ENCODE measurements at places on chromosomes 12 and 14.

- DNase-seq, result peak; percentile 55
- H3K27ac ChIP-seq, result peak overlapping the region; percentile 48
- H3K27me3 ChIP-seq, result peaks cover 50% of the 10 kb centered on the region
- H3K36me3 ChIP-seq, result no peaks in the 10 kb centered on the region
- peaks cover 21% of the 10 kb centered on the region for H3K4me1 ChIP-seq
- peak overlapping the region; percentile 5 for H3K4me3 ChIP-seq
Observed at GRCh38 chr12:116455540-116456329, 103.4 kb upstream of the MAP1LC3B2 start.

DNA sequence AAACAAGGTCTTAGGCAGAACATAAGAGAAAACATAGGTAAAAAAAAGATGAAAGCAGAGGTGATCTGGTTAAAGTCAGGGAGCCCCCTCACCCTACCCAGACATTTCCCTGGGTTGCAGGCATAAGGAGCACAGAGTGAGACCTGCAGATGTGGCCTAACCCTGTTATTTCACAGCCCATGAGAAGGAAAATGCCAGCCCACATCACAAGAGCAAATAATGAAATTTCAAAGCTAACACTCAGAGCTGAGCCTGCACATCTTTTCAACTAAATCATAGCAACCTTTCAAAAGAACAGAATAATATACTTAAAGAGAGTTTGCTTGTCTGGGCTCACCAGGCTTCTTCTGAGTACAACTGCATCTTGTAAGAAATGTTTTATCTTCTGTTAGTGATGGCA is 295.4 kb downstream of the RPAP3 start:
- no peaks in the 10 kb centered on the region for H3K4me1 ChIP-seq
- no peaks in the 10 kb centered on the region for H3K36me3 ChIP-seq
- DNase-seq, result no peak
- H3K27ac ChIP-seq, result no peak overlapping the region
- H3K4me3 ChIP-seq, result no peak overlapping the region

DNA sequence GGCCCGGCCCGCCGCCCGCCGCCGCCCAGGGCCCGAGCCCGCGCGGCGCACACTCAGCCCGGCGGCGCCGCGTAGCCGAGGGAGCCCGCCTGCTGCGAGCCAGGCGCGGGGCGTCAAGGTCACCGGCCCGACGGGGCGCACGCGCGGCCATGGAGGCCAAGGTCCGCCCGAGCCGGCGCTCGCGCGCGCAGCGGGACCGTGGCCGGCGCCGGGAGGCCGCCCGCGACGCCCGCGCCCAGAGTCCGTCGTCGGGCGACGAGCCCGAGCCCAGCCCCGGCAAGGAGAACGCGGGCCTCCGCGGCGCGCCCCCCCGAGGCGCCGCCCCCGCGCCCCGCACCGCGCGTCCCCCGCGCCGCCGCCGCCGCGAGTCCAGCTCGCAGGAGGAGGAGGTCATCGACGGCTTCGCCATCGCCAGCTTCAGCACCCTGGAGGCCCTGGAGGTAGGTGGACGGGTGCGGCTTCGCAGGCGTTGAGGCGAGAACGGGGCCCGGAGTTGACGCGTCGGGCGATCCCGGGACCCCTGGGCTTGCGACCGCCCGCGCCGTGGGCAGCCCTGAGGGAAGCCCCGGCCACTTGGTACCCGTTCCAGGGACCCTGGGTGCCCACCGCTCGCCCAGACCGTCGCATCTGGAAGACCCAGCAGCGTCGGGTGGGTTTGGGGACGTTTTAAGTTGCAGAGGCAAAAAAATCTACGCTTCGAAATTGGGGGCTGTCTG is 629 bp downstream of the FBRSL1 start:
- peak overlapping the region; percentile 68 for H3K27ac ChIP-seq
- peak overlapping the region; percentile 76 for H3K4me3 ChIP-seq
- peaks cover 58% of the 10 kb centered on the region for H3K4me1 ChIP-seq
- H3K27me3 ChIP-seq, result peaks cover 39% of the 10 kb centered on the region

- H3K27ac ChIP-seq, result no peak overlapping the region
- no peak overlapping the region for H3K4me3 ChIP-seq
- H3K27me3 ChIP-seq, result no peaks in the 10 kb centered on the region
- no peaks in the 10 kb centered on the region for H3K4me1 ChIP-seq
Observed at GRCh38 chr12:126601184-126602170, 1536.2 kb downstream of the AACS start.

DNA sequence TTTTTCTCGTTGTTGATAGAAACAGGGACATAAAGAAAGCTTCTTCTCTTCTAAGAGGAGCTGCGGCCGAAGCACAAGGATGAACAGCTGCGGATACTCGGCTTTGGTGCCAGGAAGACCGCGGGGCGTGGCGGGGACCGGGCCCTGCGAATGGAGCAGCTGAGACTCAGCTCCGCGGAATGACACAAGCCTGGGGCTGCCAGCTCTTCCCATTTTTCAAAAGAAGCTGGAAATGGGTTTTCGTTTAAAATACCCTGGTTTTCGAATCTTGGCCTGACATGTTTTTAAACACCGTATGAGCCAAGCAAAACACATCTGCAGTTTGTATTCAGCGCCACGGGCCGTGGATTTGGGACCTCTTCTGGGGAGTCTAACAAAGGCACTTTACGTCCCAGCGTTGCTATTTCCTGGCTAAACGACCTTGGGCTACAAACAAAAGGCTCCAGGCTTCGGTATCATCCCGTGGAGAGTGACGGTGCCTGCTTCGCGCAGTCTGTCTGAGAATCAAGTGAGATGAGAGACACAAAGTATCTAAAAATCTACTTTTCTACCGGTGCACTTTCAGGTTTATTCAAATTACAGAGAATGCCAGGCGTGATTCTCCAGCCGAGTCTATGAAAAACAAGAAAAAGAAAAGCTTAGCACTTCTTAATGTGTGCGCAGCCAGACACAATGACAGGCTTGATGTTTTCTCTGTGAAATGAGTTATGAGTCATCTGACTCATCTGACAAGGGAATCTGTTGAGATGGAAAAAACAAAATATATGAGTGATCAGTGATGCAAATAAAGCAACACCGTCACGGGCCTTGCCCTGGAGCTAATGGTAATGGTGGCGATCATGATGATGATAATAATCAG is 114.0 kb upstream of the TMEM132D start:
- no peak overlapping the region for H3K27ac ChIP-seq

DNA sequence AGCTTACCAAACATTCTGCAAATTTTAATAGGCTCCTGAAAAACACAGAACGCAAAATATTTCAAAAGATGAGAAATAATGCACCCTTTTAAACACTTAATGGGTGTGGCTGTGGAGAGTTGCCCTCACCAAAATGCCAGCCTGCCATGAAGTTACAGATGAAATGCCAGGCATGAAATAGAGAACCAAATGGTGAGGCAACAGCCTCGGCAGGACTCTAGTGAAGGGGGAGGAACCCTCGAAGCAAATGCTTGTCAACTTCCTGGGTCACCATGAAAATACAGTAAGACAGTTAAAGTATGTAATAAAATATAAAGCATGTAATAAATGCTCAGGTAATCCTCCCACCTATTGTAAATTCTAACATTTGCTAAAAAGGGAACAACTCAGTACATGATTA is 24.1 kb downstream of the DUSP16 start:
- no peak for DNase-seq
- no peak overlapping the region for H3K4me3 ChIP-seq
- no peaks in the 10 kb centered on the region for H3K27me3 ChIP-seq
- H3K27ac ChIP-seq, result no peak overlapping the region
- H3K4me1 ChIP-seq, result peaks cover 17% of the 10 kb centered on the region

DNA sequence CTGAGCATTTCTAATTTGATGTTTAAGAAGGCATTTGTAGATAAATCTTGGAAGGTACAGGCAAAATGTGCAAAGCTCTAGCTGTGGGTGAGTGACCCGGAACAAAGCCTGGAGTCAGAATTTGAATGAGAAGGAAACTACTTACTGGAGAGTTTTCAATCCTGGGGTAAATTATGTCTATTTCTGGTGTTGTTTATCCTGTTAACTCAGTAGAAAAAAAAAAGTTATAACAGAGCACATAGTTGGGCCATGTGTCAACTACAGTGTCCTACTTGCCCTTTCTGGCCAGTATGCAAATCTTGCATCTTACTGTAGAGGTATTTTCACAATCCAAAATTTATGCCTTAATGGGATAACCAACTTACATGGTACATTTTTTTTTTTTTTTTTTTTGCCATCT is 182.3 kb downstream of the SYNE2 start:
- H3K4me1 ChIP-seq, result no peaks in the 10 kb centered on the region
- no peak for DNase-seq
- peaks cover 16% of the 10 kb centered on the region for H3K36me3 ChIP-seq

DNA sequence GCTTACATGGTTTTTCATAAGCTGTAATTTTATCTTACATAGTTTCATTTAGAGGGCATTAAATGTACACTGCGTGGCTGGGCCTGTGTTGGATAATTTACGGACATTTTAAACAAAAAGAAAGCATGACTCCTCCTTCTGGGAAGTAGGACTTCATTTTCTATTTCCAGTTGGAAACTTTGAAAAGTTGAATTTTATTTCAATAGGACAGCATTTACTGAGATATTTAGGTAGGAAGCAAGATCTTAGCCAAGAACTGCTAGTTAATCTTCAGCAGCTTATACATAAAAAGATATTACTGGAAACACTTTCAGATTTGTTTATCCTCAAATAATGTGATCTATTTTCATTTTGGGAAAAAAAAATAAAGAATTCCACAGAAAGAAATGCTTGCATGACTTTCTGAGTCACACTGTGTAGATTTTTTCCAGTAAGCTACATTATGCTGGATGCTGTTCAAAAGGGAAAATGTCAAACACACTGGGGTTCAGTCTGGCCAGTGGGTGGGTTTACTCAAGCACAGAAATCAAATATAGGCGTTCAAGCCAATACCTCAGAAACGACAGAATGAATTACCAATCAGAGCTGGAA is 239.4 kb upstream of the KRR1 start:
- peaks cover 69% of the 10 kb centered on the region for H3K4me1 ChIP-seq
- H3K27ac ChIP-seq, result peak overlapping the region; percentile 36
- DNase-seq, result no peak
- peaks cover 4% of the 10 kb centered on the region for H3K36me3 ChIP-seq

- no peak overlapping the region for H3K27ac ChIP-seq
- DNase-seq, result no peak
- no peaks in the 10 kb centered on the region for H3K4me1 ChIP-seq
- H3K4me3 ChIP-seq, result no peak overlapping the region
Observed at GRCh38 chr12:9127936-9128663, 12.4 kb upstream of the A2M start.

- no peaks in the 10 kb centered on the region for H3K36me3 ChIP-seq
- DNase-seq, result no peak
- H3K27me3 ChIP-seq, result peaks cover 12% of the 10 kb centered on the region
- H3K4me1 ChIP-seq, result no peaks in the 10 kb centered on the region
Observed at GRCh38 chr14:50970886-50971781, 26.9 kb upstream of the PYGL start.

- no peaks in the 10 kb centered on the region for H3K4me1 ChIP-seq
- no peaks in the 10 kb centered on the region for H3K27me3 ChIP-seq
- no peak overlapping the region for H3K27ac ChIP-seq
Observed at GRCh38 chr14:97942921-97943320, 1145.7 kb downstream of the VRK1 start.

DNA sequence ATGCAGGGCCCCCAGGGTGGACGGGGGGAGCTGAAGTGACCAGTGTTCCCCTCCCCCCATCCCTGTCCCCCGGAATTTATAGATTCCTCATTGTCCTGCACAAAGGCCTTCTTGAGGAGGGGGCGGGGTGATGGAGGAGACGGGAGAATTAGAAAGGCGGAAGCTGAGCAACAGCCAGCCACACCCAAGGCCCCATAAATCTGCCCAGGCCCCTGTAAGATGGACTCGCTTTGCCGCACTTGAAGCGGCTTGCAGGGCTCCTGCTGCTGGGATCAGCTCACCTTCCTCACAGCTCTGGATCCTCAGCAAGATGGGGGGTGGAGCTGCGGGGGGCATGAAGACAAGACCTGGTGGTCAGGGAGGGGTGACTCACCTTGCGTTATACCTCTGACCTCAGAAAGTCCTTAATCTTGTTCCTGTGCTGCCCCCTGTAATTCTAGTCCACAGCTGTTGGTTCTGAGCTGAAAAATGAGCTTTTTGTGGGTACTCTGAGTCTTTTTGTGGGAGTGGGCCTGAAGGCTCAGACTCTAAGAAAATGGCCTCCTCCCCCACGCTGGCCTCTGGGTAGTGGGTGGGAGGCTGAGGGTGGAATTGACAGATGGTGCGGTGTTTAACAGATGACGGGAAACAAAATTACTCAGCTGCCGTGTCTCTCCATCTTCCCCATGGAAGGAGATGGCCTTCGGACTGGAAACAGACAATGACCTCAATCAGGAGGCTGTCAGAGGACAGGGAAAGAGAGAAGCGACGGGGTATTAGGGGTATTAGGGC is 15.8 kb upstream of the ANKRD33 start:
- no peak for DNase-seq
- no peak overlapping the region for H3K4me3 ChIP-seq
- peaks cover 5% of the 10 kb centered on the region for H3K4me1 ChIP-seq
- no peak overlapping the region for H3K27ac ChIP-seq
- H3K27me3 ChIP-seq, result peaks cover 67% of the 10 kb centered on the region

DNA sequence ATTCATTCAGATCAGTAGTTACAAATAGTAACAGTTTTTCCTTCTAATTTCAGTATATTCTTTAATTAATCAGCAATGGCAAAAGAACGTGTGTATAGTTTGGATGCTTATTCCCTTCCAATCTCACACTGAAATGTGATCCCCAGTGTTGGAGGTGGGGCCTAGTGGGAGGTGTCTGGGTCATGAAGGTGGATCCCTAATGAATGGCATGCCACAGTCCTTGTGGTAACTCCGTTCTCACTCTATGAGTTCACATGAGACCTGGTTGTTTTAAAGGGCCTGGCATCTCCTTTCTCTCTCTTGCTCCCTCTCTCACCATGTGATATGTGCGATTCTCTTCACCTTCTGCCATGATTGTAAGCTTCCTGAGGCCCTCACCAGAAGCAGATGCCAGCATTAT is 18.9 kb upstream of the SYNDIG1L start:
- H3K27me3 ChIP-seq, result peaks cover 38% of the 10 kb centered on the region
- no peaks in the 10 kb centered on the region for H3K36me3 ChIP-seq
- DNase-seq, result no peak
- no peaks in the 10 kb centered on the region for H3K4me1 ChIP-seq

GRCh38 chr12:95966287-95966870 is 23.2 kb downstream of the AMDHD1 start:
- DNase-seq, result no peak
- no peak overlapping the region for H3K27ac ChIP-seq
- no peaks in the 10 kb centered on the region for H3K27me3 ChIP-seq
- no peaks in the 10 kb centered on the region for H3K36me3 ChIP-seq

- peaks cover 11% of the 10 kb centered on the region for H3K4me1 ChIP-seq
- no peak overlapping the region for H3K27ac ChIP-seq
- no peak overlapping the region for H3K4me3 ChIP-seq
- H3K27me3 ChIP-seq, result no peaks in the 10 kb centered on the region
Observed at GRCh38 chr12:113297214-113297587, 37.7 kb downstream of the SLC8B1 start.

DNA sequence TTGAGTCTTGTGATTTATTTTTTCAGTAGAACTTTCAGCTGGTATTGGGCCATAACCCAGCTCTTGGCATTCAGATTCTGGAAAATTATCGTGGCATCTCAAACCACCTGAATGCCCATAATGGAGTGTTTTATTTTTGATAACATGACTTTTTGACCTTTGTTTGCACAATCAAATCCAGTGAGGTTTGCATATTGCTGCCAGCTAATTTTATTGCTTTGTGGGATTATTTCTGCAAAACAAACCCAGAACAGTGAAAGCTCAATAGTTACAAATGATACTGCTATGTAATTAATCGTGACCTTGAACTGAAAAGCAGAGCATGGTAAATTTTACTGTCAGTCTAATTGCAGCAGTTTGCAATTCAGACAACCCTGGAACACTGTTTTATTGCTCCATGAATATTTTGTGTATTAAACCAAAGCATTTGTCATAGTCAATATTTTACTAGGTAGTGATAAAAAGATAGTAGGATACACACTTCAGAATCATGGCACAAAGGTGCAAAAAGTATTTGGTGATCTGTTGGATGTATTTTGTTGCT is 255.2 kb upstream of the NAV3 start:
- H3K4me1 ChIP-seq, result no peaks in the 10 kb centered on the region
- no peaks in the 10 kb centered on the region for H3K27me3 ChIP-seq
- no peaks in the 10 kb centered on the region for H3K36me3 ChIP-seq
- no peak overlapping the region for H3K4me3 ChIP-seq
- no peak for DNase-seq

All from Calu3 (cell line).